Left lung (tissue), 14 donors: ENCODE measurements at places on chromosomes 3 and 15. TPM values are rescaled to one million over a fixed set of nuclear protein-coding genes. Genes with fewer than 3 reads are reported as not detected.
A peak's percentile ranks its signal among the peaks of the same experiment; 100 is the strongest.

DNA sequence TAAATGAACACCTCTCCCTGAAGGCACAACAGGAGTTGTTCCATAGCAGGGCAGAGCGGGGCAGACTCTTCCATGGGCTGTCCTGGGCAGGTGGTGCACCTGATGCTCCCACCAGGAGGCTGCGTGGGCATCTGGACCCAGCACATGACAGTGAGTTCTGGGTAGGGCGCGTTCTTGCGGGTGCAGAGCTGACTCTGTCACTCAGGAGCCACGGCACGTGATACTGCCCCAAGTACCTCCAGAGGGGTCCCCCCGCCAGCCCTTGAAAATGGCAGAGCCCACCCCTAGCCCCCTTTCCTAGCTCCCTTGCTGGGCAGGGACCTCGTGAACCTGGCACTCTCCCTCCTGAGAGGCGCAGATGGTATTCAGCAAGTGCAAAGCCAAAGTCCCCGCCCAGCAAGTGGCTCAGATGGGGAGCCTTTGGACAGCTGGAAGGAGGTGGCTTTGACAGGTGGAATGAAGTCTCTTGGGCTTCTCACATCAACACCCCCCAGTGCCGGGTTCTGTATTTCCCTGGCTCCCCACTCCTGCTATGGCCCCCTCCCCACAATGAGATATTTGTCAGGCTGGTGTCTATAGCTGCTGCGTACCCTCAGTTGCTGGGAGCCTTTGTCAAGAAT is 172.1 kb downstream of the TBC1D2B start:
- no peak for DNase-seq
- no peak overlapping the region for H3K27ac ChIP-seq
- no peaks in the 10 kb centered on the region for H3K4me1 ChIP-seq
- H3K36me3 ChIP-seq, result no peaks in the 10 kb centered on the region
- H3K4me3 ChIP-seq, result no peak overlapping the region
- no peaks in the 10 kb centered on the region for H3K27me3 ChIP-seq

GRCh38 chr3:23283625-23284024 is 80.5 kb downstream of the UBE2E2 start:
- DNase-seq, result no peak
- H3K27ac ChIP-seq, result no peak overlapping the region
- H3K4me3 ChIP-seq, result no peak overlapping the region
- no peaks in the 10 kb centered on the region for H3K36me3 ChIP-seq
- H3K27me3 ChIP-seq, result no peaks in the 10 kb centered on the region

- no peaks in the 10 kb centered on the region for H3K4me1 ChIP-seq
- DNase-seq, result peak; percentile 20
- H3K27ac ChIP-seq, result no peak overlapping the region
- no peak overlapping the region for H3K4me3 ChIP-seq
- H3K36me3 ChIP-seq, result no peaks in the 10 kb centered on the region
Observed at GRCh38 chr15:64209680-64210334, 47.0 kb upstream of the PPIB start.

DNA sequence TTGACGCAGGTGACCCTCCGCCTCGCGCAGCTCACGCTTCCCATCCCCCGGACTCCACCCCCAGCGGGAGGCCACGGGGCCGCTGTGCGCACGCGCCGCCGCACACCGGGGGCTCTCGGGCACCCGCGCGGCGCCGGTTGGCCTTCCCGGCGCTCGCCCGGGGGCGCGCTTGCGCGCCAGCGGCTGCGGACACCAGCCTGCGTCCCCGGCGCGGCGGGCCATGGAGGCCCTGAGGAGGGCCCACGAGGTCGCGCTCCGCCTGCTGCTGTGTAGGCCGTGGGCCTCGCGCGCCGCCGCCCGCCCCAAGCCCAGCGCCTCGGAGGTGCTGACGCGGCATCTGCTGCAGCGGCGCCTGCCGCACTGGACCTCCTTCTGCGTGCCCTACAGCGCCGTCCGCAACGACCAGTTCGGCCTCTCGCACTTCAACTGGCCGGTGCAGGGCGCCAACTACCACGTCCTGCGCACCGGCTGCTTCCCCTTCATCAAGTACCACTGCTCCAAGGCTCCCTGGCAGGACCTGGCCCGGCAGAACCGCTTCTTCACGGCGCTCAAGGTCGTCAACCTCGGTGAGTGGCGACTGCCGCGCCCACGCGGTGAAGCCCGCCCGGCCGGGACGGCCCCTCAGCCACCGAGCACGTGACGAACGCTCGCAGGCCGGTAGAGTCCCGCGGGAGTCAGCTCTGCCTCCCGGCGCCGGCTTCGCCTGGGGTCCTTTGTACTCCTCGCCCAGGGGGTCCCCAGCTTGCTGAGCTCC is at the start of gene C15orf61:
TSS of gene C15orf61 (plus strand) at position 103 of the 754 bp plus-strand sequence. CDS start at position 221, 118 bp downstream.
- DNase-seq, result peak; percentile 92
- peak within 1 kb of the TSS; percentile 97 for H3K27ac ChIP-seq
- peak within 1 kb of the TSS; percentile 74 for H3K4me3 ChIP-seq
- H3K4me1 ChIP-seq, result no peaks in the 10 kb centered on the region
- no peaks in the 10 kb centered on the region for H3K27me3 ChIP-seq
- H3K36me3 ChIP-seq, result no peaks in the 10 kb centered on the region

DNA sequence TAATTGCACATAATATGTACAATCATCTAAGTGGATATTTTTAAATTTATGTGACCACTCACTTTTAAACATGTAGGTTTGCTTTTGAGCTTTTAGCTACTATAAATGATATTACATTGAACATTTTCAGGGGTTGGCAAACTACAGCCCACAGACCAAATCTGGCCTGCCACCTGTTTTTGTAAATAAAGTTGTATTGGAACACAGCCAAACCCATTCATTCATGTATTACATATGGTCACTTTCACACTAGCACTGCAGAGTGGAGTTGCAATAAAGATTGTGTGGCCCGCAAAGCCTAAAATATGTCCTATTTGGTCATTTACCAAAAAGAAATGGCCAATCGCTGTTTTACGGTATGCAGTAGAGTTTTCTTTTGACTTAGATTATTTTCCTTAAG is 21.2 kb downstream of the CMTM7 start:
- H3K27me3 ChIP-seq, result no peaks in the 10 kb centered on the region
- peaks cover 15% of the 10 kb centered on the region for H3K4me1 ChIP-seq
- H3K36me3 ChIP-seq, result no peaks in the 10 kb centered on the region
- DNase-seq, result no peak
- H3K27ac ChIP-seq, result no peak overlapping the region

DNA sequence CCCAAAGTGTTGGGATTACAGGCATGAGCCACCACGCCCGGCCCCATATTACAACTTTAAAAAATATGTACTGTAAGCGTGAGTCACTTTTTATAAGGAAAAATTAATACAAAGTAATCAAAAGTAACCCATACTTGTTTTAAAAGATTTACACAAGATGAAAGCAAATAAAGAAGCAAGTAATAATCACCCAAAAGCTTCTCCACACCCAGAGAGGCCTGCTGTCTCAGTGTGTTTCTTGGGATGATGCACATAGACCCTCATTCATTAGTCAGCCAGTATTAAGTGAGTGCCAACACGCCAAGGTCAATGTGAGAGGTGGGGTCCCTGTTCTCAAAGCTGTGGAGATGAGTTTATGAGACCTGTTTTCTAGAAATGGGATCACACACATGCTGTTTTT is 12.0 kb downstream of the RPL32 start:
- no peaks in the 10 kb centered on the region for H3K27me3 ChIP-seq
- H3K4me1 ChIP-seq, result no peaks in the 10 kb centered on the region
- DNase-seq, result no peak
- peaks cover 36% of the 10 kb centered on the region for H3K36me3 ChIP-seq

DNA sequence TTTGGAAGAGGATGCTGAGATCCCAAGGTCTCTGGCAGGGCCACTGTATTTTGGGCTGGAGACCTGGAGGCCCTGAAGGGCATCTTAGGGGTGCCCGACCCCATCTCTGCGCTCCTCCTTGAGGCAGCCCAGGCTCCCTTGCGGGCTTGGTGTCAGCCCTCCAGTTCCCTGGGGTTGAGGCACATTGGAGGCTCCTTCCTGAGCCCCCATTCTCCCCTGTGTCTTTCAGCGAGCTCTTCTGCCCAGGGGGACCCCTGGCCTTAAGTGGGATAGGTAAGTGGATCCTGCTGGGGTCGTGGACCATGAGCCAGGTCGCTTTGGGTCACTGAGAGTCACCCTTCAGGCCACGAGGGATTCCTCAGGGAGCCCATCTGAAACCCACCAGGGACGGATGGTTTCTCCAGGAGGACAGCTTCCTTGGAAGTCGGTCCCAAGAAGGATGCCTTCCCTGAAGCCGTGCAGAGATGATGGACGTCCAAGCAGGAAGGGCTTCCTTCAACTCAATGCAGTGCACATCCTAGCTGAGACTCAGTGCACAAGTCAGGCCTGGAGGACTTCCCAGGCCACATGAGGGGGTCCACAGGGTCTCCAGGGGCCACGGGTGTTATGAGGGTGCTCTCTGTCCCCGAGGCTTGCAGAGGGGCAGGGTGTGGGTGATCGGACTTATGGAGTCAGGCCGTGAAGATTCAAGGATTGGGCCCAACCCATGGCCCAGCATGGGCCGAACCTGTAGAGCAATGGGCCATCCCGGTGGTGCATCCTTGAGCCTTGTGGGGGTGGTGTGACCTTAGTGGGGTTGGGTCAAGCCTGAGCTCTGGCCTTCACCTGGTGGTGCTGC is 224.3 kb downstream of the SNRPN start:
- H3K4me1 ChIP-seq, result no peaks in the 10 kb centered on the region
- no peak overlapping the region for H3K27ac ChIP-seq
- no peak for DNase-seq
- H3K36me3 ChIP-seq, result no peaks in the 10 kb centered on the region

- H3K27me3 ChIP-seq, result no peaks in the 10 kb centered on the region
- no peak overlapping the region for H3K4me3 ChIP-seq
- no peak overlapping the region for H3K27ac ChIP-seq
Observed at GRCh38 chr15:101175401-101175800, 76.4 kb downstream of the CHSY1 start.

- H3K36me3 ChIP-seq, result no peaks in the 10 kb centered on the region
- DNase-seq, result no peak
- H3K4me1 ChIP-seq, result peaks cover 18% of the 10 kb centered on the region
- H3K27ac ChIP-seq, result peak overlapping the region; percentile 84
- peak overlapping the region; percentile 62 for H3K4me3 ChIP-seq
Observed at GRCh38 chr3:128618398-128618726, 32.3 kb downstream of the RPN1 start.

- no peak for DNase-seq
- peaks cover 4% of the 10 kb centered on the region for H3K27me3 ChIP-seq
- H3K36me3 ChIP-seq, result no peaks in the 10 kb centered on the region
- H3K27ac ChIP-seq, result no peak overlapping the region
Observed at GRCh38 chr3:149968216-149968615, 2.5 kb downstream of the PFN2 start.

GRCh38 chr3:38811822-38812221 is 4.2 kb downstream of the SCN10A start:
- no peak overlapping the region for H3K4me3 ChIP-seq
- H3K27me3 ChIP-seq, result no peaks in the 10 kb centered on the region
- H3K36me3 ChIP-seq, result no peaks in the 10 kb centered on the region
- H3K4me1 ChIP-seq, result no peaks in the 10 kb centered on the region
- H3K27ac ChIP-seq, result no peak overlapping the region

GRCh38 chr3:191648787-191649186 is 187.8 kb downstream of the PYDC2 start:
- H3K27ac ChIP-seq, result no peak overlapping the region
- no peaks in the 10 kb centered on the region for H3K27me3 ChIP-seq
- no peaks in the 10 kb centered on the region for H3K36me3 ChIP-seq
- no peak overlapping the region for H3K4me3 ChIP-seq
- no peak for DNase-seq

GRCh38 chr15:68447976-68448755 is 16.2 kb upstream of the ITGA11 start:
- H3K36me3 ChIP-seq, result no peaks in the 10 kb centered on the region

- H3K36me3 ChIP-seq, result no peaks in the 10 kb centered on the region
- no peak for DNase-seq
- H3K27ac ChIP-seq, result no peak overlapping the region
- H3K4me3 ChIP-seq, result no peak overlapping the region
- no peaks in the 10 kb centered on the region for H3K27me3 ChIP-seq
Observed at GRCh38 chr3:98890181-98890835, 11.2 kb downstream of the DCBLD2 start.

- peaks cover 8% of the 10 kb centered on the region for H3K4me1 ChIP-seq
- no peaks in the 10 kb centered on the region for H3K36me3 ChIP-seq
- DNase-seq, result no peak
- no peaks in the 10 kb centered on the region for H3K27me3 ChIP-seq
Observed at GRCh38 chr3:159789742-159790635, 198.6 kb upstream of the IL12A start.

DNA sequence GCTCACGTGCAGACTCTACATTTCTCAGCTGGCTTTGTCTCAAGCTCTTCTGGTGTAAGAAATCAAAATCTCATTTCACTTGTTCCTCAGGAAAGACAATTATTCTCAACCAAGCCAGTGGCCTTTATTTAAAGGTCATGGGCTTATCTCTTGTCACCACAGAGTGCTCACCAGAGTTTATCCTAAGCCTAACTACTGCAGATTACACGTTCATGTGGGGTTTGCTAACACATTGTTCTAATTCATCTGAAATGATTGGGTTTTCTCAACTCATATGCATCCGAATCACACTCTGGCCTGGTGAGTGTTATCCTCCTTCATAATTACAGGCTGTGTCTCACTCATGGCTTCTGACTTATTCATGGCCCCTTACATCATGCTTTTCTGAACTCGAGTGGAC is 83.3 kb upstream of the TSC22D2 start:
- H3K4me3 ChIP-seq, result no peak overlapping the region
- H3K36me3 ChIP-seq, result no peaks in the 10 kb centered on the region
- peaks cover 6% of the 10 kb centered on the region for H3K4me1 ChIP-seq

DNA sequence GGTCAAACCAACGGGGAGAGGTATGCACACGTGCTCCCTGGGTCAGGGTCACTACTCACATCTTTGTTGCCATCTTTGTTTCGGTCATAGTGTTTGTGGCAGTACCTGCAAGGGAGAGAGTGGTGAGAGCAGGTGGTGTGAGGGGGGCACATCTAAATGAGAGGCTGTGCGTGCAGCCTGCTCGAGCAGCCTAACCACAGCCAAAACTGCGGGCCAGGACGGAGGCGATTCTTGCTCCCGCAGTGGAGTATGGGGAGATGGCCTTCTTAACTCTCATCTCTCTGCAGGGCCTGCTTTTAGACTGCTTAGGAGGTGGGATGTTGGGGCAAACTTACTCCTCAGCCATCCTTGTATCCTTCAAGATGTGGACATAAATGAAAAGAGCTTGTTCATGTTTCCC is 6.9 kb upstream of the PLA2G4F start:
- no peaks in the 10 kb centered on the region for H3K27me3 ChIP-seq
- no peak overlapping the region for H3K4me3 ChIP-seq
- H3K27ac ChIP-seq, result no peak overlapping the region
- no peak for DNase-seq

- H3K4me3 ChIP-seq, result no peak overlapping the region
- no peaks in the 10 kb centered on the region for H3K4me1 ChIP-seq
- H3K27me3 ChIP-seq, result no peaks in the 10 kb centered on the region
- H3K36me3 ChIP-seq, result no peaks in the 10 kb centered on the region
- no peak overlapping the region for H3K27ac ChIP-seq
Observed at GRCh38 chr3:48397767-48398681, 26.0 kb downstream of the FBXW12 start.

GRCh38 chr3:38129058-38129457 is 7.9 kb downstream of the ACAA1 start:
- peak overlapping the region; percentile 2 for H3K27ac ChIP-seq
- DNase-seq, result no peak
- H3K4me3 ChIP-seq, result no peak overlapping the region
- H3K36me3 ChIP-seq, result peaks cover 100% of the 10 kb centered on the region
- H3K4me1 ChIP-seq, result peaks cover 41% of the 10 kb centered on the region

The ATP2C1 gene
- total RNA-seq, result 114 TPM

The TUSC7 gene
- total RNA-seq, result not detected

The FAM107A gene
- total RNA-seq, result 46.5 TPM

The DYNLT2B gene
- 6.0 TPM for total RNA-seq

The PCOLCE2 gene
- 21.2 TPM for total RNA-seq

The GPR62 gene
- not detected for total RNA-seq

The LTF gene
- total RNA-seq, result 2.3 TPM
